ENCODE measurements at places on chromosomes 7 and 10. TPM values are rescaled to one million over a fixed set of nuclear protein-coding genes. Genes with fewer than 3 reads are reported as not detected.

SKIDA1 gene
- total RNA-seq: 1.6 TPM

HMX3 gene
- not detected for total RNA-seq

BMPER gene
- total RNA-seq: 11.0 TPM

HELLS gene
- total RNA-seq: 31.7 TPM

RGR gene
- not detected for total RNA-seq

PTPN20 gene
- 4.5 TPM for total RNA-seq

CPXM2 gene
- total RNA-seq: not detected

PANK1 gene
- 5.4 TPM for total RNA-seq

PPP1R9A gene
- total RNA-seq: 4.9 TPM

H2BK1 gene
- not detected for total RNA-seq

ZNF503 gene
- 13.0 TPM for total RNA-seq

HOXA10 gene
- total RNA-seq: 9.0 TPM

SPDYE5 gene
- total RNA-seq: not detected

SPDYE17 gene
- total RNA-seq: not detected

PPP1R17 gene
- total RNA-seq: not detected

DOCK4 gene
- 7.4 TPM for total RNA-seq

SRGN gene
- 63.6 TPM for total RNA-seq

TMEM176B gene
- 0.05 TPM for total RNA-seq

All from A549 treated with CpdA at 1 μM for 4 hours (cell line).